SHP77 (cell line): ENCODE measurements at places on chromosomes 1 and 21.

DNA sequence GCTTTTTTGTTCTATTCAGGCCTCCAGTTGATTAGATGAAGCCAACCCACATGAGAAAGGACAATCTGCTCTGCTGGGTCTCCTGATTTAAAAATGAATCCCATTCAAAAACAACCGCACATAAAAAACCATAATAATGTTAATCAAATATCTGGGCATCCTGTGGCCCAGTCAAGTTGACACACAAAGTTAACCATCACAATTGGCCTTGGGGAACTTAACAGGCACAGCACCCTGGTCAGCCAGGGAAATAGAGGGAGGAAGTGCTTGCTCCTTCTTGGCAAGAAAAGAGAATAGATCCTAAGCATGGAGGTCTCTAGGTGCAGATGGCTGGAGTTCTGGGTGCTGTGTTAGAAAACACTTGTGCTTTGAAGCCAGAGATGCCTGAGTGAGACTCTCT lies 109.6 kb upstream of the OLIG2 start:
- no peak for DNase-seq

DNA sequence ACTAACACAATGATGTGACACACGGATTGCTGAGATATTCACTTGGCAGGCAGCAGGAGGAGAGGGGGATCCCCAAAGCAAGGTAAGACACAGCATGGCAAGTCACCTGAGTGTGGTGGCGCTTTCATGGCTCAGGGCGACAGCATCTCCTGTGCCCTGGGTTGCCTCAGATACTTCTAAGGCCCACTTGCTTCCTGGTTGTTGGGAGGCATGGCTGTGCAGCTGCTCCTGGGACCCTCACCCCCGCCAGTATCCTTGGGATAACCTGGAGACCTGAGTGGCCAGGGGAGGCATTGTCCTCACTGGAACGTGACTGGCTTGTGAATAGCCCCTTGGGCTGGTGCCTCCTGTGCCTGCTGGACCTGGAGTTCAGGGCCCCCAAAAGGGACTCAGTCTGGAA lies 69.8 kb downstream of the STUM start:
- no peak for DNase-seq

- no peak for DNase-seq
These were observed 56.7 kb upstream of the GUCA2B start for GRCh38 chr1:42096554-42096953.

DNA sequence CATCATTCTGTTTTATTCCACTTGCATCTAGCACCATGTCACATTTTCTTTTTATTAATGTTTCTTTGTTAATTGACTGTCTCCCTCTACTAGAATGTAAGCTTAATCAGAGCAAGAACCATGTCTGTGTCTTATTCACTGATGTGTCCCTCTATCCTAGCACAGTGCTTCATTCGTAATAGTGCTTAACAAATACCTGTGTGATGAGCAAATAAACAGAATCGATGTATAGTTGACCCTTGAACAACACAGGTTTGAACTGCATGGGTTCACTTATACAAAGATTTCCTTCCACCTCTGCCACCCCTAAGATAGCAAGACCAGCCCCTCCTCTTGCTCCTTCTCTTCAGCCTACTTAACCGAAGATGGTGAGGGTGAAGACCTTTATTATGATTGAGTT lies 42.9 kb upstream of the MAN1A2 start:
- no peak for DNase-seq

GRCh38 chr1:213719462-213719861 lies 268.3 kb upstream of the PROX1 start:
- no peak for DNase-seq

DNA sequence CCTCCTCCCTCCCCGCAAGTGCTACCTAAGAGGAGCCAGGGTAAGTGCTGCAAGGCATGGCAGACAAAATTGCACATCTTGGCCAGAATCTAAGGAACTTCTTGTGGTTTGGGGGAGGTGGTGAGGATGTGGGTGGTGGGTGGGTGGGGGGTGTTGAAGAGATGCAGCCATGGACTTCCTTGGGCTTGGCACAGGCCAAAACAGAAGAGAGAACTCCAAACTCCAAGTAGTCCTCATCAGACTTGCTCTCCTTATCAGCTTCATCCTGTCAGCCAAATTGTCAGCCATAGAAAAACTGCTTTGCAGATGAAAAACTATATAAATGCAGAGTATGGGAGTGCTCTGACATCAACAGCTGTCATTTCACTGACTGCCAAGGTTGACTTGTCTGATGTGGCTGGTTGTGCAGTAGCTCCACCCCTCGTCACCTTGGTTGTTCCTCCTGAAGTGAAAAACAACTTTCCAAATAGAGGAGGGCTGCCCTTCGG lies 7.1 kb downstream of the AMIGO1 start:
- DNase-seq, result no peak

DNA sequence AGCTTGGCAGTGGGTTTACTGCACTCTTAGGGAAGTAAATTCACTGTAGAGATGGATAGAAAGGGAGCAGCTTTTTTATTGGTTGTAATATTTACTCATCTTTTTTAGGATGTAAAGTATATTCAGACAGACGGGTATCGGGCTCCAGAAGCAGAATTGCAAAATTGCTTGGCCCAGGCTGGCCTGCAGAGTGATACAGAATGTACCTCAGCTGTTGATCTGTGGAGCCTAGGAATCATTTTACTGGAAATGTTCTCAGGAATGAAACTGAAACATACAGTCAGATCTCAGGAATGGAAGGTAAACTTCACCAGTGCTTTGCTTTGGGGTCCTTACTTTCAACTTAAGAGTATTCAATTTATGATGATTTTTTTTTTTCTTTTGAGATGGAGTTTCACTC lies 3.2 kb downstream of the UHMK1 start:
- no peak for DNase-seq

DNA sequence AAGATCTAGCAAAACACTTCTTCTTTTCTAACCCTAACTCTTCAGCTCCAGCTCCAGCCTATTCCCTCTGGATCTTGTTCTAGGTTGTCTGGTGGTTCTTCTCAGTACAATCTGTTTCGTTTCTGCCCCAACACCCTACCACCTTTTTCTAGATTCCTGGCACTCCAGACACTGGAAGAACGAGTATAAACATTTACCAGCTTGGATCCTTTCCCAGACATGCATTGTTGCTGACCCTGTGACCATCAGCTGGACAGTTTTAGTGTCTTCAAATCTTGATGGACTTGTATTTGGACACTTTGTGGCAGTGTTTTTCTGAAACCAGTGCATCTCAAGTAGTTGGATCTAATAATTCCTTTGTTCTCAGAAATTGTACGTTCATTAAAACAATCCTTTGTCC lies 30.6 kb upstream of the CACNA1E start:
- no peak for DNase-seq

DNA sequence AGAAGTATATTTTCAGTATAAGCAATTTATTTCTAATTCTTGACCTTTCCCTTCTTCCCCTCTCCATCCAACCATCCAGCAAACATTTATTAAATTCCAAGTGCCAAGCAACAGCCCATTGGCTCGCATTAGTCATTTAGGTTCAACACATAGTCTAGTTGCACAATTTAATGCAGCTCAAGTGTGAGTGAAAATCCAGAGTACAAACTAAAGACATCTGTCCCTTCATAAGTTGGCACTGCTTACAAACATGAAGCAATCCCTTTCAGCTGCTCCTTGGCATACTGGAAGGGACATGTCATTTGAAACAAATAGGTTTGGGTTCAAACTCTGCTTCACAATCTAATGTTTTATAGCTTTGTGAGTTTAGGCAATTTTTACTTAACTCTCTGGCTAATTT lies 10.7 kb downstream of the CASQ2 start:
- DNase-seq, result no peak

DNA sequence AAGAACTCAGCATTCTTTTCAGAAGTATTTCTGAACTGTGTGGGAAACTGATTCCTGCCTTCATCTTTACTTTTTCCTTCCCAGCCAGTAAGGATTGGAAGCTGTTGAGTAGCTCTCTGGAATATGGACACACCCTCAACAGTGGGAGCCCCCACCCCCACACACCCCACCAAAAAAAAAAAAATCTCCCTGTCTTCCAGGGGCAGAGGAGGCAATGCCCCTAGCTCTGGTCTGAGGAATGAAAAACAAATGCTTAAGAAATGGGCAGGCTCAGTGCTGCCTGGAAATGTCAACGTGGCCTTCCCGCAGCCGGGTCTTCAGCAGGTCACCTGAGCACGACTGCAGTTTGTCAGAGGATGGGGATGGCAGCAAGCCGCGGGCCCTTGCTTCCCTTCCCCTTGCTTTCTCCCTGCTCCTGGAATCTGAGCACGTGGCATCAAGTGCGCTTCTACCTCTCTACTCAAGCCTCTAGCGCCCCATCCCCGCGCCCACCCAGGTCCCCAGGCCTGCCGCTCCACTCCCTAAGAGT lies 479 bp downstream of the RGS16 start:
- no peak for DNase-seq

DNA sequence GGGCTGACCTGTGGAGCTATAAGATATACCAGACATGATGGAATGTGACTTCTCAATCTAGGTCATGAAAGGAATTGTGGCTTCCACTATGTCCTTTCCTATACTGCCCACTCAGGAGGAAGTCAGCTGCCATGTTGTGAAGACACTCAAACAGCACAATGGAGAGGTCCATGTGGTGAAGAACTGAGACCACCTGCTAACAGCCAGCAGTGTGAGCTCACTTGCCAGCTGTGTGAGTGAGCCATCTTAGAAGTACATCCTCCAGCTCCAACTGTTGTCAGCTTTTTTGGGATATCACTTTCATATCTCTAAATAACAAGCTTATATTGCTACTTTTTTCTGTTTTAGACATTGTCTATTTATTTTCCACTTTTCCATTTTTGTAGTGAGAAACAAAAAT lies 29.7 kb downstream of the OLFML3 start:
- no peak for DNase-seq

DNA sequence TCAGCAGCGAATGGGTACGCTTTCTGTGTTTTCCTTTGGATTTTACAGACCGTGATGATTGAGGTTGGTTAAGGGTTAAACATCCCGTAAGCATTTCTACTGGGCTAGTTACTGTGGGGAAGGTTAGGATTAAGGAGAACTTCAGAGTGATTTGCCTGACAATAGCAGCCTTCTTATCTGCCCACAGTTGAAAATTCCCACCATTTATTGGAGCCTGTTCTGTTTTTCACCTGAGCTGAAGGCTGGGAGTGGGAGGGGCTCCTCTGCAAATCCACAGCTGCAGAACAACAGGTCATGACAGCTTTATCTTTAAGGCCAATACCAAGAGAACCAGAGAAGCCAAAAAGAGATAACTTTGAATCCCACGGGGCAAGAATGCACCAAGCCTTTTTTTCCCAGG lies 168.6 kb downstream of the KAZN start:
- DNase-seq, result no peak

GRCh38 chr1:31579374-31579773 lies 3.1 kb downstream of the TINAGL1 start:
- DNase-seq, result no peak

DNA sequence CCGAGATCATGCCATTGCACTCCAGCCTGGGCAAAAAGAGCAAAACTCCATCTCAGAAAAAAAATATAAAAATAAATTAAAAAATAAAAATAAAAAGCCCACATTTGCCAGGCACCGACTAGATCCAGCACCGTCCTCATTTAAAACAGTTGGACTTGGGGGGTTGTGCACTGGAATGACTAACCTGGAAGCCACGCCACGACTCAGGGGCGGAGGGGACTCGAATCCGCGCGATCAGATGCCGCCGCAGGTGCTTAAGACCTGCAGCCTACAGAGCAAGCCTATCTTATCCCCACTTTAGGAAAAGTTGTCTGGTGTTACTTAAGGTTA lies 38.5 kb downstream of the ZBTB8OS start:
- DNase-seq, result no peak

GRCh38 chr1:200751717-200752116 lies 13.0 kb downstream of the CAMSAP2 start:
- no peak for DNase-seq

- DNase-seq, result peak; percentile 75
These were observed 413.7 kb downstream of the PTPRU start for GRCh38 chr1:29650041-29650400.

DNA sequence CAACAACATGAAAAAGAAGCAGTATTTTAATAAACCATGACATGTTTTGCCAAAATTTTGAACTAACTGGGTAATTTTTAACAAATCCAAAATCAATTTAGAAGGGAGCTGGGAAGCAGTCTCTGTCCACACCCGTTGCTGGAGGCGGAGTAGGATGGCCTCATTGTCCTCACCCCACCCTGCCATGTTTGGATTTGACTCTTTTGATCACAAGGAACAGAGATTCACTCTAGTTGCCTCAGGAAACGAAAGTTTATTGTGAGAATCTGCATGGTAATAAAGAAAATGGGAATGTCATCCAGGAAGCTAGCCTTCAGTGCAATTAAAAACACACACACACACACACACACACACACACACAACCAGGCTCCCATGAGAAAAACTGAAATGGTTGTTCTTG lies 145.4 kb downstream of the SLC30A10 start:
- DNase-seq, result no peak

- no peak for DNase-seq
These were observed 19.5 kb upstream of the UQCRHL start for GRCh38 chr1:15826810-15827507.

GRCh38 chr1:2593251-2593878 lies 6.8 kb downstream of the PRXL2B start:
- no peak for DNase-seq

- no peak for DNase-seq
These were observed 1.6 kb upstream of the QSOX1 start for GRCh38 chr1:180153032-180153431.

DNA sequence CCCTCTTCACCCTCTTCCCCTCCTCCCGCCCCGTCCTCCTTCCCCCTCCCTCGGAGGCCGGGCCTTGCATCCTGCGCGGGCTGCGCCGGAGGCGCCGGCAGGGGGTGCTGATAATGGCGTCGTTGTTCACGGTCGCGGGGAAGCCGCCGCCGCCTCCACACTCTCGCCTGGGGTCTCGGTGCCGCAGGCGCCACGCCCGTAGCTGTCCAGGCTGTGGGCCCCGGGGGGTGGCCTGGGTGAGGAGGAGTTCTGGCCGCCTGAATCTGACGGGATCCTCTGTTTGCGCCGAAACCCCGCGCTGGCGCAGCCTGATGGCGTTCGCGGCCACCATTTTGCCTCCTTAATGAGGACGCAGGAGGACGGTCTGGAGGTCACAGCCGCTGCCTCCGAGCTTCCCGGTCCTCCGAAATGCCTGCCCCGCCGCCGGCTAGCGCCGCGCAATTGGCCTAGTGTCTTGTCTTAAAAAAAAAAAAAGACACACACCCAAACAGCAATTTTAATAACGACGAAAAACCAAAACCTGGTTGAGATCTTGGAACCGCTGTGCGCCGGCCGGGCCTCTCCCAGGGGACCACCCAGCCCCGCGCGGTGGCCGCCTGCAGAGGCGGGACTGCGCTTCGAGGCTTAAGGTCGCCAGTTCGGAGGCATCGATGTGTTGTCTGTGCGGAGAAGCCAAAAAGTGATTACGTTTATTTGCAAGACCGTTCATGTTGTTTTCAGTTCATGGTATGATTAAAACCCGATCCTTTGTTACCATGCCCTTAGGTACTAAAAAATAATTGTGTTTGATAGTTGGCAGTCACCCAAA lies 106.6 kb upstream of the HNRNPU start:
- peak; percentile 91 for DNase-seq
